ENCODE measurements at places on chromosomes 1 and 21.

DNA sequence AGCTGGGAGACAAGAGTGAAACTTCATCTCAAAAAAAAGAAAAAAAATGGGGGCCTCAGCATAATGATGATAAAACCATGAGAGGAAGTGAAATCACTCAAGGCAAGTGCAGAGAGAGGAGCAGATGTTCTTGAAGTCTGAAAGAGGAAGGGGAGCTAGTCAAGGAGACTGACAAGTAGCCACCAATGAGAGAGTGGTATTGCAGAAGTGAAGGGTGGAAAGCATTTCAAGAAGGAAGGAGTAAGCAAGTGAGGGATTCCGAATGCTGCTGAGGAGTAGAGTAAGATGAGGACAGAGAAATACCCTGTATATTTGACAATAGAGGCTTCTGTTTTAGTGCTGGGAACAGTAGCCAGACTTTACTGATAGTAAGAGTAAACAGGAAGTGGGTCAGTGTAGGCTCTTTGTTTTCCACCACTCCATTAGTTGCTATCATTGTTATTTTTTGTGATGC is 2.9 kb downstream of the TATDN3 start:
- no peak for DNase-seq

GRCh38 chr1:63635681-63636080 is 42.5 kb downstream of the PGM1 start:
- no peak for DNase-seq

DNA sequence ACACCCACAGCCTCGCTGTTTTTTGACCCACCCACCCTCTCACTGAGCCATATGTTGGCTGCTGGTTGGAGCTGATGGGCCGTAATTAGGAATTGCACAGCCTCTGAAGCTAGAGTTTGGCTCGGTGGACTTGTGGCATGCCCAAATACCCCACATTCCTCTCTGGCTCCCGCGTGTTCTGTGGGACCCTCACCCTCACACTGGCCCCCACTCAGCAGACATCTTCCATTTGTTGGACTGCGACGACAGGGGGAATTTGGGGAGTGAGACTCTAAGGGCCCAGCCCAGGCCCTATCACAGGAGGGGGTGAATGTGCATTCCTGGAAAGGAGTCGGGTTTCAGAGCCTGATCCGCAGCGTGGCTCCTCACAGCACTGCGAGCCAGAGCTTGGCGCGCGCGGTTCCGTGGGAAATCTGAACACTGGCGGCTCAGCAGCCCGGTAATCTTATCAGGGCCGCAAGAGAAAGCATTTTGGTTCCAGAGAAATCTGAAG is 5.2 kb downstream of the RCSD1 start:
- DNase-seq, result no peak

GRCh38 chr1:151680826-151681225 is 35.8 kb downstream of the CELF3 start:
- DNase-seq, result no peak

DNA sequence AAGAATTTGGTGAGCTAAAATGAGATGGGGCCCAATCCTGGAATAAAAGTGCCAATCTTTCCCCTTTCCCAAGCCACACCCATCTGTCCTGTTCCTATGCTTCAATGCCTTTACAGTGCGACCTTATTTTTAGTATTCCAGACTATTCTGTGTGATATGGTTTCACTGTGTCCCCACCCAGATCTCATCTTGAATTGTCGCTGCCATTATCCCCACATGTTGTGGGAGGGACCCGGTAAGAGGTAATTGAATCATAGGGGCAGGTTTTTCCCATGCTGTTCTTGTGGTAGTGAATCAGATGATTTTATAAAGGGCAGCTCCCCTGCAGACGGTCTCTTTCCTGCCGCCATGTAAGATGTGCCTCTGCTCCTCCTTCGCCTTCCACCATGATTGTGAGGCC is 129.3 kb upstream of the KIF26B start:
- DNase-seq, result no peak

GRCh38 chr1:206699626-206700025 is 14.9 kb downstream of the MAPKAPK2 start:
- no peak for DNase-seq

Data from stimulated activated CD8-positive, alpha-beta memory T cell treated with anti-CD3 and anti-CD28 coated beads, Interleukin-7, amount 100 ng/mL, for 24 hours (primary cell).